ENCODE measurements at places on chromosomes 4 and X.

GRCh38 chrX:73577361-73577760 lies 14.4 kb downstream of the CHIC1 start:
- DNase-seq = no peak

GRCh38 chr4:142875117-142875516 lies 29.0 kb upstream of the INPP4B start:
- DNase-seq = no peak

GRCh38 chr4:34466411-34466810 lies 1777.9 kb downstream of the ARAP2 start:
- no peak for DNase-seq

- no peak for DNase-seq
Observed at GRCh38 chrX:63922221-63922620, 137.2 kb upstream of the ARHGEF9 start.

- DNase-seq = no peak
Observed at GRCh38 chr4:107689912-107690587, 30.0 kb downstream of the PAPSS1 start.

DNA sequence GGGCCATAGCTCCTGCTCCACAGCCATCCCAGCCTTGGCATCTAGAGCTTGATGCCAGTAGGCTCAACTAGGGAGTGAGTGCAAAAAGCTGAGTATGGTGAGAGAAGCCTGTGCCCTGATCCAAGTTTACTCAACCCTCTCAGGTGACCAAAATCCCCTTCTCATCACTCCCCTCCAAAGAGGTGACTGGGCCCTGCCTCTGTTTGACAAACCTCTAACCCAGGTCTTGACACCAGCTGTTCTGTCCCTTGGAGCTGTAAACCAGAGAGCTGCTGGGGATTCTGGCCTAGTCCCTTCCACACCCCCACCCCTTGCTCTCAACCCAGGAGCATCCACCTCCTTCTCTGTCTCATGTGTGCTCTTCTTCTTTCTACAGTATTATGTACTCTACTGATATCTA lies 73.5 kb downstream of the MSN start:
- DNase-seq = no peak

DNA sequence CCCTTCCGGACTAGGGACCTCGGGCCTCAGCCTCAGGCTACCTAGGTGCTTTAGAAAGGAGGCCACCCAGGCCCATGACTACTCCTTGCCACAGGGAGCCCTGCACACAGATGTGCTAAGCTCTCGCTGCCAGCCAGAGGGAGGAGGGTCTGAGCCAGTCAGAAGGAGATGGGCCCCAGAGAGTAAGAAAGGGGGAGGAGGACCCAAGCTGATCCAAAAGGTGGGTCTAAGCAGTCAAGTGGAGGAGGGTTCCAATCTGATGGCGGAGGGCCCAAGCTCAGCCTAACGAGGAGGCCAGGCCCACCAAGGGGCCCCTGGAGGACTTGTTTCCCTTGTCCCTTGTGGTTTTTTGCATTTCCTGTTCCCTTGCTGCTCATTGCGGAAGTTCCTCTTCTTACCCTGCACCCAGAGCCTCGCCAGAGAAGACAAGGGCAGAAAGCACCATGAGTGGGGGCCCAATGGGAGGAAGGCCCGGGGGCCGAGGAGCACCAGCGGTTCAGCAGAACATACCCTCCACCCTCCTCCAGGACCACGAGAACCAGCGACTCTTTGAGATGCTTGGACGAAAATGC lies at the start of gene WAS:
Gene WAS, plus strand, starts transcription at position 389 of the 572 bp plus-strand sequence. Its CDS starts 55 bp downstream, at position 444.
- DNase-seq = no peak

Measured in NCI-H2081 (cell line).